Neural crest cell (in vitro differentiated cells): ENCODE measurements at places on chromosomes 4 and X.

DNA sequence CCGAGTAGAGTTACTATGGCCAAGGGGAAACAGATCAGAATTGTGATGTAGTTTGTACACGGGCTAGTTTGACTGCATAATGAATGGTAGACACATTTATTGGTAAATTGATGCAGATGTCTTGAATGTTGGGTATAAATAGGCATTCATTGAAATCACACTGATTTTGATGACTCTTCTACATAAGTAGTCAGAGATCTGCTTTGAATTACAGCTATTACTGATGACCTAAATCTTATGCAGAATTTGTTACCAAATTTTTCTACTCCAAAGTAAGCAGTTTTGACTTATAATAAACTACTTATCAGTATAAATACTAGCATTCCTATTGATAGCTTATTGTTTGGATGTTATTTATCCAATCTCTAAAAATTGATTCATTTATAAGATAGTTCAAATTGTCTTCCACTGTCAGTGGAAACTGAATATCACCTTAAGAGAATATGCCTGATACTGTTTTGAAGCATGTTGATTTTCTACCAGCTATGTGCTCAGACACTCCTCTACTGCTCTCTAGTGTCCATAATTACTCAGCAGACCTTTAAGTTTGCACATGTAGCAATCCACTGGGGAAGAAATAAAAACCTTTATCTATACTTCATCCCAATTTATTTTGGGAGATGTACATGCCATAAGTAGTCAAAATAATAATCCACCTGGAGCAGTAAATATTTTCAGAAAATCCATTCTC lies 120.3 kb downstream of the RASL11B start:
- DNase-seq: no peak

DNA sequence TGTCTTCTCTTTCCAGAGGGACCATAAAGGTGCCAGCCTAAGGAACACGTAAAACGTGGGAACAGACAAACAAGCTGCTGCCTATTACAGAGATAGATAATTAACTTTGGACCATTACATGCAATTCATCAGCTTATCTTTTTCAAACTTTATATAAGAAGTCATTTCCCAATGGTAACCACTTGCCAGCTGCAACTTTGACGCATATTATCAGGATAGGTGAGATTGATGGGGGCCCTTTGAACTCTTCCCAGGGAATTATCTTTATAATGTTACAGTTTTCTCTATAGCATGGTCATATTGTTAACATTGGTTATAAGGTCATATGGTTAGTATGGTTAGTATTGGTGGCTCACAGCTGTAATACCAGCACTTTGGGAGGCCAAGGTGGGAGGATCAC lies 94.1 kb upstream of the BMP2K start:
- DNase-seq: no peak

GRCh38 chr4:146477054-146477453 lies 44.7 kb downstream of the SLC10A7 start:
- no peak for DNase-seq

DNA sequence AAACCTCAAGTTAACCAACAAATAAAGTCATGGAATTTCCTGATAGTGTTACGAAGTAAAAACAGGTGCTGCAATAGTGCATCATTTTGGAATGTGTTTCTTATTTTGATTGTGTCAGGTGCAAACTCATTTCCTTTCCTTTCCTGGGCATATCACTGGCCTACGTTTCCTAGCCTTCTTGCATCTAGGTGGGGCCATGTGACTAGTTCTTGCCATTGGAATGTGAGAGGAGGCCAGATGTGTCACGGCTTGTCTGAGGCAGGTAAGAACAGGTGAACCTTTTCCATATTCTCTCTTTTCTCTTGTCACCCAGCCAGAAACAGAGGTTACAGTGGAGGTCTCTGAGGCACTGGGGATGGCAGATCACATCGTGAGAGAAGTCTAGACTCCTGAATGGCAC lies 868.0 kb downstream of the RPA4 start:
- no peak for DNase-seq

GRCh38 chrX:40140706-40141499 lies 43.1 kb upstream of the BCOR start:
- no peak for DNase-seq
